CD4-positive, alpha-beta T cell treated with Interleukin-15 for 4 hours (primary cell): ENCODE measurements at places on chromosomes 4 and X.

DNA sequence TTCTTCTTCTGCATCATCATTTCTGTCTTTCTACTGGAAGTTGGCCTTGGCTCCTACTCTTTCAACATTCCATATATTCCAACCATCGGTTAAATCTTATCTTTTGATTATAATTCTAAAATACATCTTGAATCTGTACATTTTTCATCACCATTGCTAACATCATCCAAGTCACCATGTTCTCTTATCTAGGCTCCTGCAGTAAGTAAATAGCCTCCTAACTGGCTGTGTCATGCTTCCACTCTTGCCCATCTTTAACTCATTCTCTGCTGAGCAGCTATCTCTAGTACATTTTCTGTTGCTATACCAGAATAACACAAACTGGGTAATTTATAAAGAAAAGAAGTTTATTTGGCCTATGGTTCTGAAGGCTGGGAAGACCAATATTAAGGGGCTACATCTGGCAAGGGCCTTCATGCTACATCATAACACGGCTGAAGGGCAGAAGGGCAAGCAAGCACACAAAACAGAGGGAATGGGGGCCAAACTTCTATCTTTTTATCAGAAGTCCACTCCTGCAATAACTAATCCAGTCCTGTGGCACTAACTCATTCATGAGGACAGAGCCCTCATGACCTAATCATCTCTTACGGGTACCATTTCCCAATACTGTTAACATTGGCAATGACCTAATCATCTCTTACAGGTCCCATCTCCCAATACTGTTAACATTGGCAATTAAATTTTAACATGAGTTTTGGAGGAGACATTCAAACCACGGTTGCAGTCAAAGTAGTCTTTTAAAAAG lies 72.2 kb downstream of the ENOX2 start:
- no peak for DNase-seq

- DNase-seq = no peak
These were observed 2497.3 kb downstream of the ARAP2 start for GRCh38 chr4:33746979-33747378.

- no peak for DNase-seq
These were observed 13.8 kb upstream of the CLDN34 start for GRCh38 chrX:9953396-9953795.

DNA sequence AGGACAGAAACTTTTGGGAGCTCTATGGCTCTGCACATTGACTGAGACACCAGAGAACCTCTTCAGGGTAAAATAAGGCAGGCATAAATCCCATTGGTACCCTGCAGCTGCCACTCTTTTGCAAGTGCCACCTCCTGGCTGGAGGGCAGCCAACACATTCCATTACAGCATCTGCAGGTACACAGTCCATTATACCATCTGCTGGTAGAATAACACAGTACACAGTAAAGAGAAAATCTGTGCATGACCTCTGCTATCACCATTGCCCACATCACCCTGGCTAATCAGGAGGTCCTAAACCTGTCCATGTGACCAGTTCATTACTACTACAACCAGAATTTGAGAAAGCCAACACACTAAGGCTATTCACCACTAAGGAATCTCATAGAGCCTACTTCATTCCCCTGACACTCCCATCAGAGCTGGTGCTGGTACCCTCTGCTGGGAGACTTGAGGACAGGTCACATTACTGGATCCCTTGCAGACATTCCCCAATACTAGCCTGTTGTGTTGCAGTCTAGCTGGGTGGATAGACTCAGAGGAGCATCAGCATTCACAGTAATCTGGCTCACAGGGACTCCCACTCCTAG lies 176.2 kb upstream of the TACR3 start:
- DNase-seq = no peak

DNA sequence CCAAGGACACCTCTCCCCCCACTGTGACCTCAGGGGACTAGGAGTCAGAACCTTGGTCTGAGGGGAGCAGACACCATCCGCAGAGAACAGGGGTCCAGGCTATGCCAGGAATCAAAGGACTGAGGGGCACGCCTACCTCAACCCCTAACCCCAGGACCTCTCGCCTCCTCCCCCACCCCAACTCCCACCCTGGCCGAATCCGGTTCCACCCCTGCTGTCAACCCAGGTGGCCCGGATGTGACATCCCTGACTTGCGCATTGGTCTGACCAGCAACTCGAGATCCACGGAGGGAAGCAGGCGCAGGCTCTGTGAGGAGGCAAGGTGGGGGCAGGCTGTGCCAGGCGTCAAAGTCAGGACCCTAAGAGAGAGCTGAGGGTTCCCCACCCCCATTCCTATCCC lies 468 bp upstream of the MAGEA4 start:
- no peak for DNase-seq

GRCh38 chr4:123941306-123941705 lies 544.7 kb downstream of the SPRY1 start:
- no peak for DNase-seq

GRCh38 chrX:49029876-49030275 lies 13.3 kb downstream of the TFE3 start:
- no peak for DNase-seq

DNA sequence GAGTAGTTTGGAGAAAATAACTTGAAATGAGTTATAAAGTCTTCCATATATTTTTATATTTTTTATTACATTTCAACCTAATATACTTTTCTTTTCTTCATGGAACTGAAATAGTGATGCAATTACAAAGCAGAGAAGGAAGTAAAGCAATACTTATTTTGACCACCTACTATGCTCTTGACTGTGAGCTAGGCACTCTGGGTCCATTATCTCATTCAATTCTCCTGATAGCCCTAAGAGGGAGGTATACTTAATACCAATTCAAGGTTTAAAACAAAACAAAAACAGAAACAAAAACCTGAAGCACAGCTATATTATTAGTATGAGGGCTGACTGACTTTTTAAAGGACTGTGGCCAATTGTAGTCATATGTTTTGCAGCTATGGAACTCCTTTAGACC lies 193.5 kb downstream of the MAD2L1 start:
- DNase-seq = no peak

DNA sequence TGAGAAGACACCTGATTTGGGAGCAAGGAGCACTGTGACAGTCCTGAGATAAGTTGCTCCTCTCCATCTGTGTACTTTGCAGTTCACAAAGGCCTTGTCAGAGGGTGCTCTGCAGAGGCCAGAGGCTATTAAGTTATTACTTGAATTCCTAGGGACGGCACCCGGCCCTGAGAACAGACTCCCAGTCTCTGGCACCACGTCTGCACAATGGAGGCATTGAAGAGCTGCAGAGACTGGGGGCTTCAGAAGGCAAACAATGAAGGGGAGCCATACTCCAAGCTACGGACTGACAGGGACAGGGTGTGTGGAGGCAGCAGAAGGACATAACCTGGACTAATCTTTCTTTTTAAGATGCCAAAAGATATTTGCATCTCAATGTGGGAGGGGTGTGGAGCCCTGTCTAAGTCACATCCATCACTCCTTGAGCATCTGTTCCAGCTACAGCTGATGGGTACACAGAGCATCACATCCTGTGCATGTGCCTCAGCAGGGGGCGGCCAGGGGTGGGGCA lies 11.5 kb downstream of the RASGEF1B start:
- no peak for DNase-seq

DNA sequence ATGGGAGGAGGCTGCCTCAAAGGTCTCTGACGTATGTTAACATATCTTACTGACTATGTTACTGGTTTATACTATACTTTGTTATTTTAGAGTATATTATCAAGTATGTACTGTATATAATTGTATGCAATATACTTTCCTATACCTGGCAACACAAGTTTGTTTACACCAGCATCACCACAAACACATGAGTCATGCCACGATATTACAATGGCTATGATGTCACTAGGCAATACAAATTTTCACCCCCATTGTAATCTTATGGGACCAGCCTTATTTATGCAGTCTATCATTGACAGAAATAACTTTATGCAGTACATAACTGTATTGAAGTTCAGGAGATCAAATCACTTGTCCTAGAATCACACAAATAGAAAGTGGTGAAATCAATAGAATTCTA lies 329.9 kb upstream of the SLC7A11 start:
- DNase-seq = no peak

DNA sequence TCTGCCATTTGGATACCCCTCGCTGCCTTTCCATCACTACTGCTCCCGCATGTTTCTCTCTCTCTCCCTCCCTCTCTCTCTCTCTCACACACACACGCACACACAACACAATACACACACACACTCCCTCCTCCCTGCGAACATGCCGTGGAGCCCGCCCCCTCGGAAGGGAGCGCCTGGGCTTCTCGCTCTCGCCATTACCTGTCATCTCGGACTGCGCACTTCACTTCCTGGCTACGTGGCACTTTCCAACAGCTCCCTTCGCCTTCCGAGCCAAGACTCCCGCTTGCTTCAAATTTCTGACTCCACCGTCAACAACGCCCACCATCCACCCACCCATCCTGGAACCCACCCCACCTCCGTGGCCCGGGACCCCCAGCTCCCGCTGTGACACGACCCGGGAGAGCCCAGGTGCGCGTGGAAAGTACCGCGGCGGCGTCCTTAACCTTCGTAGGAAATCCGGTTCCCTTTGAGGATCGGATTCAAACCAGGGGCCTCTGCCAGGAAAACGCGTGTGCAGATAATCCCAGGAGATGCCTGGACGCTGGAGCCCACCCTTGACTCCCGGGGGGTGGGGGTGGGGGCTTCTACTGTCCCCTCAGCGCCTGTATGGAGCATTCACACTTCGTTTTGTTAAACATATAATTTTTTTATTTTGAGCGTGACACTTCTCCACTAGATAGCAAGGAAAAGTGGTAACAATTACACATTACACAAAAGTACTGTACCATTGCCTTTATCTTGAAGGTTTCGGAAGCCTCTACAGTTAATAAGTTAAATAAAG lies 12.5 kb downstream of the ARX start:
- no peak for DNase-seq

- no peak for DNase-seq
These were observed 372.7 kb downstream of the C4orf33 start for GRCh38 chr4:129468624-129469023.

DNA sequence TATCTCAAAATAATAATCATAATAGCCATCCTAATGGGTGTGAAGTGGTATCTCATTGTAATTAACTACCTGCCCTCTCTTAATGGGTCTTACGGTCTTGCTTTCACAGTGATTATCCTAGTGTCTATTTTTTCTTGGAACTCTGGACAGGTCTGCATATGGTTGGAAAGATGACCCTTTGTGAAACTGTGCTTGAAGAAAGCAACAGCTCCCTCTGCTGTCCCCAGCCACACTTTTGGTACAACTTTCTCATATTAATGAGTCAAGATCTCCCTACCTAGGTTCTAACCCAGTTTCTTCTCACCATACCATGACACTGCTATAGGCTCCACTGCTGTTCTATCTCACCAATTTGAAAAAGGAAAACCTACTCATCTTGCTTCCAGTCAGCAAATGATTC lies 2.4 kb downstream of the TFDP3 start:
- DNase-seq = no peak

DNA sequence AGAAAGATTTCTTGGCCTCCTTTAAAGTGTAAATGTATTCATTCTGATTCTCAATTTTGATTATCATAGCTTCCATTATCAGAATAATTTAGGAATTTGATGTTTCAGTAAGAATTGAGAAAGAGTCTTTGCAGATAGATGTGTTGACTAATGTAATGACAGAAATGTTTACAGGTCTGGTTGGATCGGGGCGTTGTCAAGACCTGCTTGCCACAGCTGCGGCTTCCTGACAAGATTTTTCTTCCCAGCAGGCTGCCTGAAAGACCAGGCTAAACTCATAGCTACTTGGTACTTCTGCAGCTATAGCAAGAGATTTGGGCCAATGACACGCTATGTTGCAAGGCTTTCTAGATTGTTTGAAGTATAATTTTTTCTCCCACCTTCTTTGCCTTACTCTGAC lies 91.5 kb upstream of the ANKRD50 start:
- DNase-seq = no peak

- no peak for DNase-seq
These were observed 425.0 kb upstream of the ATOH1 start for GRCh38 chr4:93403571-93403970.

DNA sequence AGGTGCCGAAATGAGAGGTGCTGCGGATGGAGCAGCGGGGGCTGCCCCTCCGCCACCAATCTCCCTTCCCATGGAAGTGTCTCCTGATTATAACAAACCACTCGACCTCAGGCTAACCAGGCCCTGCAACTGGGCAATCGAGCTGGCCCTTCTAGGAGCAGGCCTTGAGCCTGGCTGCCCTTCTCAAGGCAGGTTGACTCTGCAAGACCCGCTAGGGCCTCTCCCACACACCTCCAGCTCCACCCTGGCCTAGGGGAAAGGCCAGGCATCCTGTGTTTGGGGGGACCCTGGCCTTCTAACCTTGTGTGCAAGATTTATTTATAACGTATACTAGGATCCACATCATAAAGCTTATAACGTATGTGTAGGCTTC lies 3.7 kb upstream of the BCOR start:
- no peak for DNase-seq

GRCh38 chrX:42748067-42748850 lies 29.7 kb downstream of the PPP1R2C start:
- no peak for DNase-seq

DNA sequence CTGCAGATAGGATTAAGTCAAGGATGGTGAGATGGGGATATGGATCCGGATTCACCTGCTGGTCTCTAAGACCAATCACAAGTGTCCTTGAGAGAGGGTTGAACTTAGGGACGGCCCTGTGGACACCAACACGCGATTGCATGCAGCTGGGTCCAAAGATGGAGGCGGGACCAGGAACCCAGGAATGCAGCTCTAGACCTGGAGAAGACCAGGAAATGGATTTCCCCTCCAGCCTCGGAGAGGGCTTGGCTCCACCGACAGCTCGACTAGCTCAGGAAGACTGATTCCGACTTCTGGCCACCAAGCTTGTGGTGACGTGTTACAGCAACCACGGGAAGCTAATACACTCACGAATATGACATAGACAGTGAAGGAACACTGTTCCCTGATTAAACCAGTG lies 4.7 kb downstream of the C4orf50 start:
- no peak for DNase-seq

GRCh38 chr4:5137927-5138326 lies 86.6 kb downstream of the STK32B start:
- no peak for DNase-seq

GRCh38 chr4:81422595-81422994 lies 49.1 kb downstream of the RASGEF1B start:
- DNase-seq = no peak
